Glomerular endothelial cell (primary cell): ENCODE measurements at places on chromosomes 2 and 18. TPM values are rescaled to one million over a fixed set of nuclear protein-coding genes. Genes with fewer than 3 reads are reported as not detected.

The ACVR1C gene
- 0.06 and 0.15 TPM in 2 replicates for total RNA-seq

- DNase-seq, result peak; percentile 9
These were observed 160.6 kb upstream of the RMP24 start for GRCh38 chr18:35811896-35812295.

GRCh38 chr2:28618221-28619141, 122.6 kb downstream of the PLB1 start:
- no peak for DNase-seq

The MPP4 gene
- total RNA-seq, result 24.4 and 40.1 TPM in 2 replicates

- DNase-seq, result no peak
These were observed 15.8 kb downstream of the CWC22 start for GRCh38 chr2:179991344-179991743.

The CFAP65 gene
- not detected in 2 replicates for total RNA-seq

The HOXD1 gene
- 19.0 and 38.6 TPM in 2 replicates for total RNA-seq

DNA sequence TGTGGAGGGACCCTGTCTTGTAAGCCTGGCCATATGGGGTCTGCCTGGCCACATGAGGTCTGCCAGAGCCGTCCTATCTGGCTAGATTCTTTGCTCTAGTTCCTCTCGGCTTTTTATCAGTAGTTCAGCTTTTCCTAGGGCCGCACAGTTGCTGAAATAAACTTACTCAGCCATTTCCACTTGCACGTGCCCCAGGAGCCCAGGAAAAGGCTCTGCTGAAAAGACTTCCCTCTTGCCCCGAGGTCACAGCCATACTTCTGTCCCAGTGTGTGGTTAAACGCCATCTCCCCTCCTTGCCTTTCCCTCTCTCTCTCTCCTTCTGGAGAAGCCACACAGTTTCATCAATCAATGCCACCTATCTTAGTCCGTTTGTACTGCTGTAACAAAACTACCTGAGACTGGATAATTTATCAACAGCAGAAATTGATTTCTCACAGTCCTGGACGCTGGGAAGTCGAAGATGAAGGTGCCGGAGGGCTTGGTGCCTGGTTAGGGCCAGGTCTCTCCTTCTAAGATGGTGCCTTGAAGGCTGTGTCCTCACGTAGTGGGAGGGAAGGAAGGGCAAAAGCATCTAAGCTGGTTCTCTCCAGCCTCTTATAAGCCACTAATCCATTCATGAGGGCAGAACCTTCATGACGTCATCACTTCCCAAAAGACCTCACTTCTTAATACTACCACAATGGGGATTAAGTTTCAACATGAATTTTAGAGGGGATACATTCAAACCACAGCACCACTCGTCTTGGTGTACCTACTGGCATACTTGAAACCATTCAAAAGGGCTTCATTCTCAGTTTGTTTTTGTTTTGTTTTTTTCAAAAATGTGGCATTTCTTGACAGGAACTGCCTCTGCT, 11.2 kb upstream of the GALM start:
- no peak for DNase-seq

- no peak for DNase-seq
These were observed 495.3 kb downstream of the IRS1 start for GRCh38 chr2:226304308-226304707.

- no peak for DNase-seq
These were observed 5.2 kb downstream of the ANKRD23 start for GRCh38 chr2:96838345-96839292.

DNA sequence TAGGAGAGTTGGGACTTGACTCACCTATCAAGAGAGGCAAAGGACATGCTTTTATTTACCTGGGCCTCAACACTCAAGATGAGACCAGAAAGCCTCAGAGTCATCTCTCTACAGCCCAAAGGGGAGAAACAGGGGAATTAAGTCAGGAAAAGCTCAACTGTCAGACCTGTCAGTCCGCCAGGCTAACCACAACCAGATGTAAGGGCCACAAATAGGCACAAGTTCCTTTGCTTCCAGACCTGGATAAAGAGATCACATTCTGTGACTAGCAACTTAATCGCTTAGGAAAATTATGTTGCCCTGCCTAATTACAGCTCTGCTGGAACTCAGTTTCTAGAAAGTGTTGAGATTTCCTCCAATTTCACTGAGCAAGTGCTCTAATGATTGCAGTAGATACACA, 67.9 kb downstream of the ANKRD44 start:
- DNase-seq, result no peak

DNA sequence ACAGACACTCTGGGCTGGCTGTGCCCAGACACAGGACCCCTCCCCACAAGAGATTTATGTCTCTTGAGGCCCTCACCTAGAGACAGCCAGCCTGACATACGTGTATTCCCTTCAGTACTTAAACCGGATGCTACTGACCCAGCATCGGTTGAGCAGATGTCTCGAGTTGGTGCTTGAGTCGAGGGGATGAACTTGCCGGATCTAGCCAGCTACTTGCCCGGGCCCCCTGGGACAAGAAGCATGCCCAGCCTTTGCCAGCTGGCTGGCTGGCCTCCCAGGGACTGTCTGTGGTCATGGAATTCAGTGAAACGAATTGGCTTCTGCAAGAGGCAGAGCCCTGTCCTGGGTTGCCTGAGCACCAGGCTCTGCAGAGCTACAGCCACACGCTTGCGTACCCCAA, 36.0 kb downstream of the DNMT3A start:
- no peak for DNase-seq

DNA sequence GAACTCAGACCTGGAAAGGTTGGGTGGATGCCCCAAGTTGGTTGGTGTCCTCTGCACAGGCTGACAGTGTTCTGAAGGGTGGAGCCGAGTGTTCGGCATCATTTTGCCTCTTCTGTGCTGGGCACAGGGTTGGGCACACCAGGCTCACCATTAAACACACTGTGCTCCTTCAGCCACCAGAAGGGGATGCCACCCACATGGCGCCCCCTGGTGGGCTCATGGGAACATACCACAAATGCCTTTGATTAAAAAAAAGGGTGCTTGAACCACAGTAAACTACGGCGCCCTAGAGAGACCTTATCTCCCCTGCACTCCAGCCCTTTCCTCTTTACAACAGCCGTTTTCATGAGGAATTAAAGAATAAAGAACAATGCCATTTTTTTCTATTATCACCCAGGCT, 89.4 kb downstream of the CELF4 start:
- no peak for DNase-seq

The CRYBA2 gene
- total RNA-seq, result not detected in 2 replicates

DNA sequence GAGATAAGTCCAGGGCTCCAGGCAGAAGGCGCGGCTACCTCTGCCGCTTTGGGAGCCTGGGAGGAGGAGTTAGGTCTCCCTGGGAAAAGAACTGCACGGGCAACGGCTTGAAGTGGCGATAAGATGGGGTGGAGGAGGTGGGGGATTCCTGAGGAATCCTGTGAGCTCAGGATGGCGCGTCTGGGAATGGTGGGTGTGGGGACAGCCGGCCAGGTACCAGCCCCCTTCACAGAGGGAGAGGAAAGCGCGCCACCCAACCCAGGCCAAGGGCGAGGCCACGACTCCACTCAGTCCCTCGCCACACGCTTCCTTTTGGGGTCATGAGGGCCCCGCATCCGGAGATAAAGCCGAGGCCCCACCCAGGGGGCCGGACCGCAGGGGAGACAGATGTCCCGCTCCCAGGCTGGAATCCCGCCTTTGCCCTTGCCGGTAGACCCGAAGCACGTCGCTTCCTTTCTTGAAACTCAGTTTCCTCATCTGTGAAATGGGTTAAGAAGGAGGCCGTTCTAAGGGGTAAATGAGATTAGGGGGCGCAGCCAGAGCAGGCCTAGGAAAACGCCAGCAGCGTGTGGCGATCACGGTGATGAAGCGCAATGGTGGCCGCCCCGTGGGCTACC, 1.7 kb upstream of the CTDSP1 start:
- DNase-seq, result no peak

DNA sequence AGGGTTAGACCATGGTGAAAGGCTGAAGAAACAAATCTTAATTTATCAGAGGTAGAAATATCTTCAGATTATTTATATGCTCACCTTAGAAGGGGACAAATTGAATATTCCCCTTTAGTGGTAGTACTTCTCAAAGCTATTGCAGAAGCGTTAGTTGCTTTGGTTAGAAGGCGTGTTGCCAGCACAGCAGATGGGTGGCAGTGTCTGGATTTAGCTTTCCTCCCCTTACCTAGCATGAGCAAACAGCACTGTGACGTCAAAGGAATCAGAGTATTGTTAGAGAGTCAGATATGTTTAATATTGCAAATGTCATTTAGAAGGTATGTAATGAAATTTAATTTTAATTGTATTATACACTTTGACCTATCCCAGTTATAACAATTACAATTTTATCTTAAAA, 27.2 kb upstream of the GALR1 start:
- no peak for DNase-seq

GRCh38 chr2:42951263-42951938, 159.0 kb upstream of the HAAO start:
- no peak for DNase-seq

GRCh38 chr2:82675186-82675585, 1783.9 kb downstream of the SUCLG1 start:
- peak; percentile 16 for DNase-seq

GRCh38 chr2:200262047-200262446, 44.4 kb upstream of the SPATS2L start:
- DNase-seq, result no peak

DNA sequence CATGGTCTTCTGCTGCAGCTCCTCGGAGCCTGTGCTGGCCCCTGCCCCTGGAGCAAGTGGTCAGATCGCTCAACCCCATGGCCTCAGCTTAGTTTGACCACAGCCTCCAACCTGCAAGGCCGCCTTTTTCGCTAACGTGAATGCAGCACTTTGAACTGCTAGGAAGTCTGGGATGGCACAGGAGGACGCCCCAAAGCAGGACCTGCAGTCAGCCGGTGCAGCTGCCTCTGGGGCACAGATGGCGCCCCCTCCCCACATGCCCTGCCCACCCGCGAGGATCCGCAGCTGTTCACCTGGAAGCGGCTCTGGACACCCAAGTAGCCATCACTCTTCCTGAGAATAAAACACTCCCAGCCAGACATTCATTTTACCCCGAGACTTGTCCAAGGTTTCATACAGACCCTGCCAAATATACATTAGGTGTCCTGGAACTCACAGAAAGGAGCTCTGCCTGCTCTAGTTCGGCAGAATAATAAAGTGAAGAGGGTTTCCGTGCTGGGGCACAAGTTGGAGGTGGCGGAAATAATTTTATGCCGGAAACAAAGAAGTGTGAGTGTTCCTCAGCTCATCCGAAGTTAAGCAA, 510.1 kb downstream of the EIPR1 start:
- no peak for DNase-seq

The LRRTM4 gene
- total RNA-seq, result not detected in 2 replicates

GRCh38 chr2:55887901-55888624, 35.5 kb downstream of the EFEMP1 start:
- peak; percentile 60 for DNase-seq

DNA sequence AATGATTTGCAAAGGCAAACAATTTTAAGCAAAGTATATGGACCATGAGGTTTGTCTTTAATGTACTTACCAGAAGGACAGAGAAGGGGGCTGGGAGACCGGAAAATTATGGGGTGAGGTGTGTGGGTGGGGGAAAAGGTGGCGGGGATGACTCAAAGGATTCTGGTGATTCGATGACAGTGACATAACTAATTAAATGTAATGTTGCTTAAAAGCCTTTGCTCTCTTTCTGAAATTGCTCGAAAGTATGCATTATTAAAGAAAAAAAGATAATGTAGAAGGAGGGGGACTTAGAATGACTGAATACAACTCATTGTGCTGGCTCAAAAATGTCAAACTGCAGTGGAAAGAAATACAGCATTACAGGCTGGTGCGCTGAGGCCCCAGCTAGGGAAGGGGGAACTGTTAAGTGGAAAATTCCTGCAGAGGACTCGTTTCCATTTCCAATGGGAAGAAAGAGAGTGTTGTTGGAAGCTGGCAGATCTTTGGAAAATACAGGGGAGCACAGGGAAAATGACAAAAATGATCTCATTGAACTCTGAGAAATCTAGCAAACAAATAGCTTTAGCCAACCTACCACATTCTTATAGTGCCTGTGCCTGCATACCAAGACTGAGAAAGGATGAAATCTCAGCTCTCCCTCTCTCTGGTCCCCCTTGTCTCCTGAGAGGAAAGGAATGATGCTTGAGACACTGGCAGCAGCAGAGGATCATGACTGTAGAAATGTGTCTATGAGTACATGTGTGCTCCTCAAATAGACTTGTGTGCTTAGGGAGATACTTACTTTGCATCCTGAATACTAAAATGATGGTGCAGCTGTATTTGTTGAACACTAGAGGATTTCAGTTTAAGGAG, 632.4 kb downstream of the NYAP2 start:
- no peak for DNase-seq

DNA sequence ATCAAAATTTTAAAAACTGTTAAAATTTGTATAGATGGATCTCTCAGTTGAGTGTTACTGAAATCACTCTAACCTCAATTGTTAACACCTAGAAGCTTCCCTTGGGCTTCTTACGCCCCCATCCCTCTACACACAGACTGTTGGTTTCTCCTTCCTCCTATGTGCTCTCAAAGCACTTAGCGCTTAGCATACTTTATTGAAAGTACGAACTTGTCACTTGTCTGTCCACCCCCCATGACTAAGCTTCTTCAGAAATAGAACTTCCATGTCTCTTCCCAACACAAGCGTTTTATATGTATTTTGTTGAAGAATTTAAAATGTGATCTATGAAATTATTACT, 441 bp downstream of the MPHOSPH10 start:
- no peak for DNase-seq

DNA sequence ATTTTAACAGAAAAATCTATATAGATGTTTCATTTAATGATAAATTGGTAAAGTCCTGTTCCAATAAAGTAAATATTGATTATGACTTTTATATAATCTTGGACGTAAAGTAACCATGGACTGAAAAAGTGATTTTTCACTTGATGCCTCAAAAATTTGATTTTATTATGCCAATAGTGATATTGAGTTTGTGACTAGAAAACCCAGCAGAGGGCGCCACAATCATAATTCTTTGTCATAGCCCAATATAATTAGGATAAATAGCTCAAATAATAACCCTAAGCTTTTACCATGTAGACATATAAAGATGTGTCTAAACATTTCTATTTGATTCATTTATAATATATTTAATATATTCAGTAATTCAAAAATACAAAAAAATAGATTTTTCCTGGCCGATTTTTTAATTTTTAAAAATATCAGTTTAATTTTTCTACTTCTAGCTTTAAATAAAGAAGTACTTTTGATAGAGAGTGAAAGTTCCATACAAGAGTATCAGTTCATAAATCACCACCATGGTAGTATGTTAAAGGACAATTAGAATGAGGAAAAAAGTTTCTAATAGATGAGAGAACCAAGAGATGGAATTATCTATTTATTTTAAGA, 30.7 kb downstream of the CAMKMT start:
- peak; percentile 12 for DNase-seq

- no peak for DNase-seq
These were observed 233.7 kb downstream of the METTL4 start for GRCh38 chr18:2337552-2338141.

- DNase-seq, result peak; percentile 5
These were observed 106.4 kb upstream of the CCDC85A start for GRCh38 chr2:56077359-56077915.

The MEP1B gene
- not detected in 2 replicates for total RNA-seq

The CXCR1 gene
- total RNA-seq, result not detected in 2 replicates

DNA sequence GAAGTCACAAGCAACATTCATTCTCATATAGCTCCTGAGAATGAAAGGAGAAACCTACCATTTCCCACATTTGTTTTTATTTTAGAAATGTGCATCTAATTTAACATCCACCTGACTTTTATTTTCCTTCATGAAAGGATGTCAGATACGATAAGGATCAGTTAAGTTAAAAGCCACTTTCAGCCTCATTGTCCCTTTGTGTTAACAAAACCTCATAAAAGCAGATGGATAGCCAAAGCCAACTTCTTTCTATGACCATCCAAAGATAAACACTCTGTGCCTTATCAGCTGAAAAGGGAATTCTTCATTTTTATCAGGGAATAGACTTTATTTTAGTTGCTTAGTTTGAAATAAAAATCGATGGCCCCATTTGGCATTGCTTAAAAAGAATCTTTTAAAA, 25.7 kb upstream of the RIT2 start:
- DNase-seq, result no peak

The RPS27A gene
- 926 and 1,983 TPM in 2 replicates for total RNA-seq
